ENCODE measurements at places on chromosomes 5 and 9.

GRCh38 chr9:78296201-78296892 is 578 bp upstream of the PSAT1 start:
- no peak for DNase-seq

GRCh38 chr5:149002053-149002452 is 60.8 kb downstream of the SH3TC2 start:
- DNase-seq = no peak

GRCh38 chr5:69078921-69079540 is 14.8 kb upstream of the SLC30A5 start:
- DNase-seq = no peak

GRCh38 chr9:6581253-6581652 is 64.3 kb downstream of the GLDC start:
- DNase-seq = no peak

- no peak for DNase-seq
Observed at GRCh38 chr9:14383294-14383693, 69.4 kb upstream of the NFIB start.

GRCh38 chr5:151721087-151721646 is 34.5 kb upstream of the SPARC start:
- DNase-seq = no peak

DNA sequence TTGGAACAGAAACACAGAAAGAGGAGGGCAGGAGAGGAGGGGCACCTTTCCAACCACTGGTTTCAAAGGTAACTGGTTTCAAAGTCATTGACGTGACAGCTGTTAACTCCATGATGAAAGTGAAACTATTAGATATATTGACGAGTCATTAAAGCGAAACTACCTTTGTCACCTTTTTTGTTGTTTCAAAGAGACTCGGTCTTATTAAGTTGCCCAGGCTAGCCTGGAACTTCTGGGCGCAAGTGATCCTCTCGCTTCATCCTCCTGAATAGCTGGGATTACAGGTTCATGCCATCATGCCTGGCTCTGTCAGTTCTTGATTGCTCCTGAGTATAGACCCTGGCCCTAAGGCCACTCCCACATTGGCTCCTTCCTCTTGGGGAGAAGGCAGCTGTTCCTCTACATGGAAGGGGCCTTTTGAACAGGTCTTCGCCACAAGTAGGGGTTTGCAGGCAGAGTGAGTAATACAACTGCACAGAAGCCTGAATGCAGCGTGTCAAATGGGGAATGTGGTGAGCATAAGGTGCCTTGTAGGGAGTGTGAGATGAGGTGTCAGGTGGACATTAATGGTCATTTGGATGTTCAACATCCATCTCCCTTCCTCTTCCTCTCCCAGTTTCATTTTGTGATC is 3.4 kb upstream of the F12 start:
- no peak for DNase-seq

Data from stimulated activated CD8-positive, alpha-beta memory T cell treated with anti-CD3 and anti-CD28 coated beads, Interleukin-4, amount 100 ng/mL, for 4 hours (primary cell).